Ovary (tissue), 10 donors: ENCODE measurements at places on chromosomes 5 and 9.

DNA sequence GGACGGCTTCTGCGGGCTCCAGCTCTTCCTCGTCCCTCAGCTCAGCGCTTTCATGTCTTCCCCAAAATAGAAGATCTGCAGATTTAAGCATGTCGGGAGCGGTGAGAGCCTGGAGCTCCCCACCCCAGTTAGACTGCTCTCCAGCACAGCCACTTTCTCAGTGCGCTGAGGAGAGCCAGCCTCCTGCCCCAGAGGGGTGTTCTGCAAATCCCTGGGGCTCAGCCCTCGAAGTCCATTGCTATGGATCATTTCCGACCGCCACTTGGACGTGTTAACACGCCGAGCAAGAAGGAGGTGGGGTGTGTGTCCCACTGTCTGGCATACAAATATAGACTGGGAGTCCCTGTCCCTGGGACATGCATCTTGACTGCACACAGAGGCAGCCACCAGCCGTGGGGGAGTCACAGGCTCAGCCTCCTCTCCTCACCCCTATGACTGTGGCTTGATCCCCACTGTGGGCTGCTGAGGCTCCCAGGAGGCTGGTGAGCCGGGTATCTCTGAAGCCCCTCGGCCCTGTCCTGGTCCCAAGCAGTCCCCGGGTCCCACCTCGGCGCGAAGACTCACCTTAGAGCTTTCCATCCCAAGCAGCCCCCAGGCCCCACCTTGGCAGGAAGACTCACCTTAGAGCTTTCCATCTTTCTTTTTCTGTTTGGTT, 30.0 kb upstream of the RNF130 start:
- DNase-seq = no peak

- no peak for DNase-seq
Observed at GRCh38 chr5:65555287-65555686, 7.7 kb downstream of the CENPK start.

DNA sequence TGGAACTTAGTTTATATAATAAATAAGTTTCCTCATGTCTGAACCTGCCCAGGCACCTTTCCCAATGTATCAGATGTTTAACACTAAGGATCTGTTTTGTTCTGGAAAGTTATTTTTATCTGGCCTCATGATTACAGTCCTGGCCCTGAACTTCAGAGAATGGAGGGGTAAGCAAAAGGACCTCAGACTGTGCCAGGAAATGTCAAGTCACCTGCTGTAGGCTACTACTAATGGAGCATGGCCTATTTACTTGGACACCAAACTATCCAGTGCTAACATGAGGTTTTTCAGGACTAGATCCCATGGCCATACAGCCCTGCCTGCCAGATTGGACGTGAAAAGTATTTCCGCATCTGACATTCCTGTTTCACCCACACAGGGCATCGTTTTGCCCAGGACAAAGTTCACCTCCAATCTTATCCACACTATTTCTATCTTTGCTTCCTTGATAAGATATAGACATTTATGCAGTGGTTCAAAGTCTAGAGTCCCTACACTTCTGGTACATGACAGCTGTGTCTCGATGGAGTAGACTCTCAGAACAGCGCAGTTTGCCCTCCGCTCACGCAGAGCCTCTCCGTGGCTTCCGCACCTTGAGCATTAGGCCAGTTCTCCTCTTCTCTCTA, at the start of gene BTNL8:
Gene BTNL8, plus strand, starts transcription at position 539 of the 626 bp plus-strand sequence. CDS start 152 bp downstream, outside the sequence.
- no peak for DNase-seq

- DNase-seq = no peak
Observed at GRCh38 chr5:6710551-6711318, 2.5 kb upstream of the TENT4A start.

GRCh38 chr9:87512311-87512710, 14.6 kb downstream of the DAPK1 start:
- DNase-seq = no peak
